ENCODE measurements at places on chromosomes 2 and 18. TPM values are rescaled to one million over a fixed set of nuclear protein-coding genes. Genes with fewer than 3 reads are reported as not detected.

FIGLA gene
- not detected for total RNA-seq

AGXT gene
- total RNA-seq = not detected

MOB4 gene
- total RNA-seq = 26.2 TPM

VWC2L gene
- total RNA-seq = not detected

ACVR1C gene
- total RNA-seq = 0.61 TPM

KCNF1 gene
- total RNA-seq = not detected

CD302 gene
- total RNA-seq = 0.75 TPM

KCNE4 gene
- not detected for total RNA-seq

GPR17 gene
- total RNA-seq = not detected

TUBB6 gene
- 8.8 TPM for total RNA-seq

ARHGAP25 gene
- total RNA-seq = 75.2 TPM

TUBA3E gene
- total RNA-seq = not detected

MARCHF4 gene
- not detected for total RNA-seq

NTSR2 gene
- not detected for total RNA-seq

Data from CD8-positive, alpha-beta memory T cell (primary cell).